ENCODE measurements at places on chromosomes 13 and 19. TPM values are rescaled to one million over a fixed set of nuclear protein-coding genes. Genes with fewer than 3 reads are reported as not detected.
A peak's percentile ranks its signal among the peaks of the same experiment; 100 is the strongest.

The ZNF571 gene
- 13.0 TPM for total RNA-seq

The MAST1 gene
- total RNA-seq: 0.26 TPM

DNA sequence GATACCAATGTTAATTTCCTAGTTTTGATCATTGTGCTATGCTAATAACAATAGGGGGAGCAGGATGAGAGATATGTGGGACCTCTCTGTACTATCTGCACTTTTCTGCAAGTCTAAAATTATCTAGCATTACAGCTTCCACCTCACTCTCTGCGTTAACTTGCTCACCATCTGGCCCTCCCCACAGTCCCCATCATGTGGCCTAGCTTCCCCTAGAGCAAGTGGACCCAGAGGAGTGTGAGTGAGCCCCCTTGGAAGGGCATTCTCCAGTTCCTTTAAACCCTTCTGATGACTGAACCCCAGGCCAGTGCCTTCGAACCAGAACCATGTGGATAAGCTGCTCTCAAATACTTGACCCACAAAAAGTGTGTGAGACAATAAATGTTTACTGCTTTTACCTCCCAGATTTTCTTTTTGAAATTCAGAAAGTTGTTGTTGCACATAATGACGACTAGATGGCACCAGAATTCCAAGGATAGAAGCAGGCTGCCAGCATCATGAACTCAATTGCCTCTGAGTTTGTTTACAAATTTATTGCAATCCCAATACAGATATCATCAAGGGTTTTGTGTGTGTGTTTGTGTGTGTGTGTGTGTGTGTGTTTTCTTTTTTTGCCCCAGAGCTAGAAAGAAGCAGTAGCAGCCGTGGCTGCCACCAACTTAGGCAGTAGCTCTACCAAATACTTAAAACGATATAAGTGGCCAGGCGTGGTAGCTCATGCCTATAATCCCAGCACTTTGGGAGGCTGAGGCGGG, 49.0 kb upstream of the ZNF780A start:
- DNase-seq: no peak

DNA sequence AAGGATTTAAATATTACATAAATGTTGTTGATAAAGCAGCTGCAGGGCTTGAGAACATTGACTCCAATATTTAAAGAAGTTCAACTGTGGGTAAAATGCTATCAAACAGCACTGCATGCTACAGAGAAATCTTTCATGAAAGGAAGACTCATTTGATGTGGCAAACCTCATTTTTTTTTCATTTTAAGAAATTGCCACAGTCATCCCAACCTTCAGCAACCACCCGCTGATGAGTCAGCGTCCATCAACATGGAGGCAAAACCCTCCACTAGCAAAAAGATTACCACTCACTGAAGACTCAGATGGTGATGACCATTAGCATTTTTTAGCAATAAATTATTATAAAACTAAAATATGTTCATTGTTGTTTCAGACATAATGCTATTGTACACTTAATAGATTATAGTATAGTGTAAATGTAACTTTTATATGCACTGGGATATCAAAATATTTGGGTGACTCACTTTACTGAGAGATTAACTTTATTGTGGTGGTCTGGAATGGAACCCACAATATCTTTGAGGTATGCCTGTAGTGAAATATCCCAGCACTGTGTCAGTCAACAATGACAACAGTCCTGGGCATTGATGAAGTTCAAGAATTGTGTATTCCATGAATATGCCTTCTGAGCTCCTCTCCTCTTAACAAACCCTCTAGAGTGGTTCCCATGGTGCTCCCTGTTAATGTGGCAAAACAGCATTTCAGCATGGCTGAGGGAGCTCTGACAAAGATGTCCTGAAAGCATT, 52.4 kb upstream of the SOX21 start:
- no peak for DNase-seq

- no peak for DNase-seq
These were observed at the start of gene LRRC4B for GRCh38 chr19:50567882-50568727. TSS of gene LRRC4B (minus strand) at chr19:50568435. CDS start at chr19:50548838, 19,597 bp downstream.

DNA sequence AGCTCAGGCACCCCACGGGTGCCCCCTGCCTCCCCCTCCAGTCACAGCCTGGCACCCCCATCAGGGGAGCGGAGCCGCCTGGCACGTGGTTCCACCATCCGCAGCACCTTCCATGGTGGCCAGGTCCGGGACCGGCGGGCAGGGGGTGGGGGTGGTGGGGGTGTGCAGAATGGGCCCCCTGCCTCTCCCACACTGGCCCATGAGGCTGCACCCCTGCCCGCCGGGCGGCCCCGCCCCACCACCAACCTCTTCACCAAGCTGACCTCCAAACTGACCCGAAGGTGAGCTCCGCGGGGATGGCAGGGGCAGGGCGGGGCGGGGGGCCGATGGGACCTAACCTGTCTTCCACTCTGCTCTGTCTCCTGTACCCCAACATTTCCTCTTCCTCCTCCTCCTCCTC, 25.0 kb downstream of the CKM start:
- no peak for DNase-seq

DNA sequence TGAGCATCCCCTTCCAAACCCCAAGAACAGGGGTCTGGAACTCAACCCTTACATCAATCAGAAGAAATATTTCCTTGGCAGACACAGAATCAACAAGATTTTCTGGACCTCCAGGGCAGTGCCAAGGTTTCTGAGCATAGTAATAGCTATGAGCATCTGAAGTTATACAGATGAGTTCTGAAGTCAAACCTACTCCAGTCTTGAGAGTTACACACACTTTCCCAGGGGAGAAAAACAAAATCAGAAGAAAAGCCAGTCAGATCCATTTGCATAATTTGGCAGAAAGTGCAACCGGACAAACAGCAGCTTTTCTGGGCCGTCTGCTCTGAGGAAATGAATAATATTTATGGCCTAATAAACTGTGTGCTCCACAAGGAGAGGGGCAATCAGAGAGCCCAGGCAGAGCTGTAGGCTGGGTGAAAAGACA, 93.1 kb downstream of the KL start:
- no peak for DNase-seq

DNA sequence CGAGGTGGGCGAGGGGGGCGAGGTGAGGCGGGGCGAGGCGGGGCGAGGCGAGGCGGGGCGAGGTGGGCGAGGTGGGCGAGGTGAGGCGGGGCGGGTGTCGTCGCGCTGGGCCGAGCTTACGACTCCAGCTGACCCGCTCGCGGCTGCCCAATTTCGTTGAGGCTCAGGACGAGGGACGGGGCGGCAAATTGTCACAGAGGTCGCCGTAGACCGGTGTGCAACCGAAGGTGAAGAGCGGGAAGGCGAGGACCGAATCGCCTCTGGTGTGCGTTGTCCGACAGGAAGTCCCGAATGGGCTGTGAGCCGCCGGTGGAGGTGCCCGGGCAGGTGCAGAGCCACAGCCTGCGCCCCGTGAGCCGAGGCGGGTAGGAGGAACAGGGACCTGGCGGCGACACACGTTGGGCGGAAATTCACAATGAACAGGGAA, at the start of gene LACC1:
TSS of gene LACC1 (plus strand) at position 150 of the 427 bp plus-strand sequence. CDS start 1,082 bp downstream, outside the sequence.
- peak; percentile 38 for DNase-seq

DNA sequence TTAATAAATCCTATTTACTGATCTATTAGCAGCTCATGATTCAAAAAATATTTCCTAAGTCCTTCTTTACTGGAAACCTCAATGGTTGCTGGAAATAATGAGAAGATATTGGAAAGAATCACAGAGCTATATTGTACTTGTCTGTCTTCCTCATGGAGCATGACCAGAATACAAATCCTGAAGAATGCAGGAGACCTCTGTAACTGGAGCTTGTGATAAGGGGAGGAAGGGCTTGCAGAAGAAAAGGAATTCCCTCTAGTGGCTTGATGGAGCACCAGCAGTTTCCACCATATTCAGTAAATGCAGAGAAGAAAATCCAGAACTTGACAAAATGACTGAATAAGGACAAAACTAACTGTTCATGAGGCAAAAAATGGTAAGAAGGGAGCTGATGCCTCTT, 1333.1 kb downstream of the EFNB2 start:
- no peak for DNase-seq

- no peak for DNase-seq
These were observed 545.4 kb downstream of the SUCLA2 start for GRCh38 chr13:47455626-47456025.

GRCh38 chr13:72132075-72132474, 265.1 kb upstream of the DACH1 start:
- DNase-seq: no peak

GRCh38 chr13:93794197-93794885, 567.7 kb downstream of the GPC6 start:
- DNase-seq: no peak
